Activated CD4-positive, alpha-beta T cell treated with anti-CD3 and anti-CD28 coated beads, Interleukin-10, Interleukin-2, amounts not matched to agents 100 ng/mL and 50 ng/mL, durations not matched to agents 16 hours and 8 hours (primary cell): ENCODE measurements at places on chromosomes 7 and 10.

DNA sequence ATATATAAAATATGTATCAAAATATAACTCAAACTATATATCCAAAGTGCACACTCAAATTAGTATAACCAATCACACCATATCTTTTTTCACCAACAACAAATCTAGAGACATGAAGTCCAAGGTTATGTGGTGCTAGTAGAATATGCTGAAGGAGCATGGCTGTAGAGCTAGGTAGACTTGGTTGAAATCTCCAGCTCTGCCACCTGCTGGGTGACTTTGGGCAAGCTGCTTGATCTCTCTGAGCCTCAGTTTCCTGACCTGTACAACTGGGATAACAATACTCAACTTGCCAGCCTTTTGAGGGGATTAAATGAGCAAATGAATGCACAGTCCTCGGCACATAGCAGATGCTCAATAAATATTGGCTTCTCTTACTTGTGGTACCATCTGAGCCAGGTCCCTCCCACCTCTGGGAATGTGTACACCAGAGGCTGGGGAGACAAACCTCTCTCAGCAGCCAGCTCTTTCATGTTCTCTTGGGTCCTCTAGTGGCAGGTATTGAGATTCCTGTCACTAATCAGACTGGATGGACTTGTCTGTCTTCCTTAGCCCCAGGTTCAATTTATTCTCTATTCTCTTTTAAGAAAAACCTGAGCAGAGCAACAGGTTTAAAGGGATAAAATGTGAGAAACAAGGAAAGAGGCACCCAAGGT lies 94.3 kb upstream of the PDE1C start:
- no peak for DNase-seq

DNA sequence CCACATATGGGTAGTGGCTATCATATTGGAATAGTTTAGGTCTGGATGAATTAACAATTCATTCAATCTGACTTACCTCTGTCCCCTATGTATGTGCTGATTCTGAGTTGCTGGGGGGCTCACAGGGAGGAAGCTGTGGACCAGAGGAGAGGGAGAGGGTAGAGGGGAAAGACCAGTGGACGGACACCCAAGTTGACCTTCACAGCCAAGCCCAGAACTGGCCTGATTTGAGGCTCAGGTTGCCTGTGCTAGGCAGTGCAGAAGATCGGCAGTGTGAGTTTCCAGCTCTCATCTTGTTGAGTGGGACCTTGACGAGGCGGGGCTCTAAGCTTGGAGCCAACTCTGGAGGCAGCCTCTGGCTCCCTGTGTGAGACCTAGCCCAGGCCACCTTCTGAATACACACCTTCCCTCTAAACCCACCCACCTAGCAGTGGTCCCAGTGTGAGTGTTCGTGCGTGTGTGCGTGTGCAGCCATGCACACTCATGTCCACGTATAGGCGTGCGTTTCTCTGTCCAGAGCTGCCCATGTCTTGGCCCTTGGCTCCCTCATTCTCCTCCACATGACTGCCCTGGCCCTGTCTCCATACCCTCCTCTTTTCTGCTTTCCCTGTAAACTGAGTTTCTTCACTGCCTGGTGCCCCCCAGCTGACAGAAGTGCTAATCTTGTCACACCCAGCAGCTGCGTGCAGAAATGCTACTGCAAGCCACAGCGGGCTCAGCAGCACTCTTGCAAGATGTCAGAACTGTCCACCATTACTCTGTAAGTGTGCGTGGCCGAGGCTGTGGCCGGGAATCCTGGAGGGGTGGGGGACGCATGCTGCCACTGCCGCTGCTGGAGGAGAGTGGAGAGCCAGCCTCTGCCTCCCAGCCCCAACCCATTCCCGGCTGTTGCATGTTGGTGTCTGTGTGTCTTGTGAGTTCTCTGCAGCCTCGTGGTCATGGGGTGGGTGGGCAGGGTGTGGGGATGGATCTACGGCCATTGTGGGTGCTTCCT lies 47.6 kb downstream of the ADCYAP1R1 start:
- DNase-seq: no peak

GRCh38 chr10:77030974-77031373 lies 606.6 kb downstream of the KCNMA1 start:
- DNase-seq: no peak

GRCh38 chr10:110115784-110116520 lies 91.5 kb upstream of the MXI1 start:
- DNase-seq: no peak

DNA sequence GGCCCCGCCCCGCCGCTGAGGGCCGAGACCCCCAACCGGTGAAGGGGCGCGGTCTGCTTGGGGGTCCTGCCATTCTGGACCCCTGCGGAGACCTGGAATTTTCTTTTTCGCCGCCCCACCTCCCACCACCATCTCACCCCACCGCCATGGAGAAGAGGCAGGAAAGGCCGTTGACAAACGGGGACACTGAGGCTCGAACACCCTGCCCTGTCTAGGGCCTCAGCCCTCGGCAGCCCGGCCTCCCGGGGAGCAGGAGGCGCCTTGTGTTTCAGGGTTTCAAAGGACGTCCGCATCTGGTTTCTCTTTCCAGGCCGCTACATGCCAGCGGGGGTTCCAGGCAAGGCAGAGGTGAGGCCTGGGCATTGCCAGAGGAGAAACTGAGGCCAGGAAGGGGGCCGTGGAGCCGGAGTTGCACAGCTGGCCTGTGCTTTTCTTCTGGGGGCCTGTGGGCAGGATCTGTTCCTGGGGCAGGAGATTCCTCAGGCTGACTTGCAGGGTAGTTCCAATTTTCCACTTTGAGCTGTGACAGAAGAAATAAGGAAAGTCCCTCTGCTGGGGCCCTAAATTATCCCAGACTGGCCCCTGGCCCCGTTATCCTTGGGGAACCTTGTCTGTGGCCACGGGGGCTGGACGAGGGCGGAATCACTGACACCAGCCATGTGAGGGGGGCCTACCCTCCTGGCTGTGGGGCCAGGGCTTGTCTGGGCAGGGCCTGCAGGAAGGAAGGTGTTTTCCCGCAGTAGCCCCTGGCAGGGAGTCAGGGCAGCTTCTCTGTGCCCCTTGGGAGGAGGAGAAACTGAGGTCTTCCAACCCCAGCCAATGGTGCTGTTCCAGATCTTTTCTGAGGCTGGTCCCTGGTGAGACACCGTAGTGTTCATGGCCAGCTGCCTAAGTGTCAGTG lies 900 bp upstream of the MICALL2 start:
- DNase-seq: no peak

DNA sequence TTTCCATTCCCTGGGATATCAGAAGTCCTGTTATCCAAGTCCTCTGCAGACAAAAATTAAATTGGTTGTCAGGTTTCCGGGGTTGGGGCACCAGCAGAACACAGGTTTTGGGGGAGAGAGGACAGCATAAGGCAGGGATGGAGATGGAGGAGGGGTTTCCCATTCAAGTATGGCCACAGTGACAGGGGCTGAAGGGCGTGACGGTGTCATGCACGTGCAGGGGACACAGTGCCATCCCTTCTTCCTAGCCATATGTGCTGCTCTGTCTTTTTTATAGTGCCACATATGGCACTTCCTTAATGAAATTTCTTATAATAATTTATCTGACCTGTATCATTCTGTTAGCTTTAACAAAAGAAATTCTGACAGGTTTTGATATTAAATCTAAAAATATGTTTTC lies 259.2 kb downstream of the PTEN start:
- DNase-seq: no peak

DNA sequence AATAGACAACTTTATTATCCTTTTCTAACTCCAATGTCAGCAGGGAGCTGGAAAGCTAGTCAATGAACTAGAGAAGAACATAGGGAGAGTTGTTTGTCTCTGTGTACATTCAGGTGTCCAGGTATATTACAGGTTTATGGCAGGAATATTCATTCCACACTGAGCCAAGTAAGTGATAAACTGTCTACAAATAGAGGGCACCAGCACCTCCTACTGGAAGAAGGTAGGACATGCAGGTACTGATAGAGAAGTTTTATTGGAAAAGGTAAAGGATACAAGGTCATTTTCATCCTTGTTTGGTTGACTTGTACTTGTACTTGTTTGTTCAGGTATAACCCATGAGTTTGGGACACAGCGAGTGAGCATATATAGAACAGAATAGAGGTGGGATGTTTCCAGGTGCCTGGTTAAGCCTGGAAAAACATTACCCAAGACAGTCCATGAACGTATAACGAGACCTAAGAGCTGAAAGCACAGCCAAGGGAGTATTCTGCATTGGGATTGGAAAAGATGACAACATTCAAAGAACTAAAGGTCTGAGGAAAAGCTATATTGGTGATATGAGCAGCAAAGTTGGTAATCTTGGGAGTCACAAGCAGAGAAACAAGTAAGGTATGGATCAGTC lies 61.4 kb upstream of the PPP1R3C start:
- peak; percentile 35 for DNase-seq

- peak; percentile 52 for DNase-seq
Observed at GRCh38 chr10:42783181-42783549, 570 bp downstream of the BMS1 start.

GRCh38 chr10:73506491-73506890 lies 10.7 kb upstream of the PPP3CB start:
- DNase-seq: no peak

GRCh38 chr7:22579961-22580360 lies 80.0 kb upstream of the STEAP1B start:
- DNase-seq: no peak

DNA sequence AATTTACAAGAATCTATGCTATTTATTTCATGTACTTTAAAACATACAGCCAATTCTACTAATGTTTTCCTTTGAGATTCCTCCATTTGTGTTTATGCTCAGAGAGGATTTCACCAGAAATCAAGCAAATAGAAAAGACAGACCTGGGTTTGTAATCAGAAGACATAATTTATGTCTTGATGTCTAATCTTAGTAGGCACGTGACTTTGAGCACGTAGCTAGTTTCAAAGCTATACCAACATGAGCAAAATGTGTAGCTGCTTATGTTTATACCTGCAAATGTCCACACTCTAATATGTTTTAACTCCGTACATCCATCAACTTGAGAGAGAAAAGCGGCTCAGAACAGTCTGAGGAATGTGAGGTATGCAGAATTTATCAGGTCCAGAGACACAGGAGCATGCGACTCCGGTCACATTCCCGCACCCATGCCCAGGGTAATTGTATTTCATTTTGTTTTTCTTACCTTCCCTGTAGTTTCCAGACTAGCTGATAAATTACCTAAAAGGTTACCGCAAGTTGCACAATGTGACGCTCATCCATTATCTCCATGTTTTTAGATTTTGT lies 40.0 kb downstream of the SVOPL start:
- DNase-seq: no peak
